ENCODE measurements at places on chromosomes 7 and 10.
A peak's percentile ranks its signal among the peaks of the same experiment; 100 is the strongest.

GRCh38 chr10:117751259-117751658, 208.7 kb downstream of the EMX2 start:
- DNase-seq = no peak

DNA sequence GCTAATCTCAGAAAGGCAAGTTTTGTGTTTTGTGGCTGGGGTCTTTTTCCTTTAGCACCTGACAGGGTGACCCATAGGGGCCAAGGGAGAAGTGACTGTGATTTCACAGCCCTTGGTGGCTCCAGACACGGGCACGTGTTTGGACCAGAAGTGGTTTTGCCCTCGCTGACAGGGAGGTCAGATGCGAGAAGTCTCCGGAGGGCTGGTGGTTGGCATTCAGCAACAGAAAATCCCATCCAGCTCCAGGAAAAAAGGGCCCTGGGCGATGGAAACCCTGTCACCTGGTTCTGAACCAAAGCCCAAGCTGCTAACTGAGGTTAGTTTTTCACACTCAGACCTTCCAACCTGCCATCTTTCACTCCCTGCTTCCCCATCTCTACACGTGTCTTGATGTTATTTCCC, 272.9 kb downstream of the TRIL start:
- DNase-seq = no peak

DNA sequence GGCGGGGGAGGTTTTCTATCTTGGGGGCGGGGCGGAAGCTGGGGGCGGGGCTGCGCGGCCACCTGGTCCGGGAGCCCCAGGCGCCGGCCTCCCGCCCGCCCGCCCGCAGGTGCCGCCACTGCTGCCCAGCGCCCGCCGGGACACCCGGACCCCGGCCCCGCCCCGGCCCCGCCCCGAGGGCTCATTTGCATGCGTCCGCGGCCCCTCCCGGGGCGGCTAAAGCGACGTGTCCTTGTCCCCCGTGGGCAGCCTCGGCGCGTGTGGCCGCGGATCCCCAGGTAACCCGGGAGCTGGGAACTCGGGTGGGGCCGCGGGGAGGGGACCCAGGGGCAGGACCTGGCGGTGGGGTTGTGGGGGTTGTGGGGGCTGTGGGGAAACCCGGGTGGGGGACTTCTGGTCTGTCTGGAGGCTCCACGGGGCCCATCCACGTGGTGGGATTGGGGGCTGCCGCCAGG, at the start of gene BHLHA15:
BHLHA15 (plus strand) TSS at position 219 of the 455 bp plus-strand sequence. CDS start 871 bp downstream, outside the sequence.
- DNase-seq = peak; percentile 28

- DNase-seq = no peak
Measured at GRCh38 chr10:10642751-10643150, 374.9 kb upstream of the CELF2 start.

DNA sequence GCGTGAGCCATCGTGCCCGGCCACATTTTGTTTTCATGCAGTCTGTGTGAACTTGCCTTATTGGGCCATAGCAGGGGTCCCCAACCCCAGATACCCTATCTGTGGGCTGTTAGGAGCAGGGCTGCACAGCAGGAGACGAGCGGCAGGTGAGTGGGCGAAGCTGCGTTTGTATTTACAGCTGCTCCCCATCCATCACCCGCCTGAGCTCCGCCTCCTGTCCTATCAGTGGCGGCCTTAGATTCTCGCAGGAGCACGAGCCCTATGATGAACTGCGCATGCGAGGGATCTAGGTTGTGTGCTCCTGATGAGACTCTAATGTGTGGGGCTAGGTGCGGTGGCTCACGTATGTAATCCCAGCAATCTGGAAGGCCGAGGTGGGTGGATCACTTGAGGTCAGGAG, 293.9 kb downstream of the CAMK1D start:
- no peak for DNase-seq

Measured in COR-L47 (cell line).